ENCODE measurements at places on chromosomes 5 and 9.

GRCh38 chr5:55763746-55764420 lies 26.0 kb downstream of the DDX4 start:
- no peak for DNase-seq

- DNase-seq, result no peak
Measured at GRCh38 chr5:59158637-59159391, 575.9 kb downstream of the RAB3C start.

- no peak for DNase-seq
Measured at GRCh38 chr5:80959768-80960442, at the start of gene RASGRF2. Gene RASGRF2 (plus strand): TSS chr5:80960363. CDS start chr5:80960739, 376 bp downstream.

GRCh38 chr9:82524407-82524806 lies 535.8 kb downstream of the SPATA31D1 start:
- DNase-seq, result no peak

DNA sequence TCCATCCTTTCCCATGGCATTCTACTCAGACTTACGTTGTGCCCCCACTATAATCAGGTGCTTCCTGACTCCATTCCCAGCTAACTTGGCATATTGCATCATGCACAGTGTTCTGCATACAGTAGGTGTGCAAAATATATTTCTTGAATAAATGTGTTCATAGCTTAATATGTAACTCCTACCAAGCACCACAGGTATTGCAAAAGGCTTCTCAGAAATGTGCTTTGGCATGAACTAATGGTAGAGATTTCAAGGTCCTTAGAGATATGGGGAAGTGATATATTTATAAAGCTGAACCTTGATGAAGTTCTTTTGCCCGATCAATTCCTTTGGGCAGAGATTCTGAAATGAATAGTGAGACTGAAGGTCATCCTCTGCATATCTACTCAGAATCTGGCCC lies 220.4 kb downstream of the KCTD16 start:
- no peak for DNase-seq

DNA sequence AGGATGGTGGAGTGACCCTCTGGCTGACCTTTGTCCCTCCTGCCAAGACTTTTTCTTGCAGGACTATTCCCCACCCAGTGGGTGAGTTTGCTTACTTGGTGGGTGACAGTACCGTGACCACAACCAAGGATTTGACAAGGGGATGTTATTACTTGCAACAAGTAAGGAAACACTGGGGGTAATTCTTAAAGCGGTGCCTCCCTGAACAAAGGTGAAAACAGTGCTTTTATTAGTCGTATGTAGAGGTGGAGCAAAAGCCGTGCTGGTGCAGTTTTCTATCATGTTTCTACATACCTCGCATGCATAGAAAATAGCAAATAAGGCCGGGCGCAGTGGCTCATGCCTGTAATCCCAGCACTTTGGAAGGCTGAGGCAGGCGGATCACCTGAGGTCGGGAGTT lies 41.0 kb upstream of the KDM4C start:
- DNase-seq, result no peak

DNA sequence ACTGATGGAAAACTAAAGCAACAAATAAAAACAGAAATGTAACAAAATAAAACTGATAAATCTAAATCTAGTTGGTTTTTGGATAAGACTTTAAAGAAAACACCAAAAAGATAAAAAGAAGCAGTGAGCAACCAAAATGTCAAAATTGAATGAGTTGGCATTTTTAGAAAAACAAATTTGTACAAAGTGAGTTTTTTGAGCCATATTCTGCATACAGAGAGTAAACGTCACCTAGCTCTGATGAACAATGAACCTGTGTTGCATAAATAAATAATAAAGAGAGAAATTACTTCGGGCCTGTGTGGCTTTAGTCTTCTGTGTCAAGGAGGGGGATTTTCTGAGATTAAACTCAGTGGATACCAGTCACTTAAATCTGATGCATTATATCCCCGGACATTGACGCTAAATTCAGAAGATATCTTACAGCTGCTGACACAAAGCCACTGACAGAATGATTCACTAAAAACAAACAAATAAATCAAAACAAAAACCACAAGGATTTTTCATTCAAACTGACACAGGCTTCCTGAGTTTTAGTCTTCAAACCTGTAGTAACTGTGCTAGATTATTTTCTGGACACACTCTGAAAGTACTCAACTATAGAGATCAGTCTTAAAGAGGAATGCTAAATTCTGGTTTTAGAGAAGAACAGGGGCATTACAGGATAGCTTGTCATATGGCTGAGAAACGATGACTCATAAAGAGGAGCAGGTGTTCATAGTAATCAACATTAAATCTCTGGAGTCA lies 403.5 kb upstream of the ST8SIA4 start:
- DNase-seq, result no peak

DNA sequence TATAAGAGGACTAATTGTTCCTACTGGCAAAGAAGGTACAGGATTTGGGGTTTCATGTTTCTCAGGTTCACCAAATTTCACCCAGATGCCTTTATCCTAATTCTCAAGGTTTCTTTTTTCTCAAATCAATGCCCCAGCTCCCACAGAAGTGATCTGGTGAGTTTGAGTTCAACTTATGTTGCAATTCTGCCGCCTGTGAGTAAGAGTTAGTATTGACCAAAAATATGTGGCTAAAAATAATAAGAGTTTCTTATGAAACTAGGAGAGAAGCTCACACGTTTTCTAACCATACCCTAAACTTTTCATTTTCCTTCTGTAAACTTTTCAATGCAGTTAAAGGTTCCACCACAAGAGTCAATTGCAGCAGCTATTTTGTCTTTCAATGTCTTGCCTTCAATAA lies 15.1 kb downstream of the SLCO6A1 start:
- DNase-seq, result no peak

- no peak for DNase-seq
Measured at GRCh38 chr5:24235946-24236345, 408.8 kb downstream of the CDH10 start.

DNA sequence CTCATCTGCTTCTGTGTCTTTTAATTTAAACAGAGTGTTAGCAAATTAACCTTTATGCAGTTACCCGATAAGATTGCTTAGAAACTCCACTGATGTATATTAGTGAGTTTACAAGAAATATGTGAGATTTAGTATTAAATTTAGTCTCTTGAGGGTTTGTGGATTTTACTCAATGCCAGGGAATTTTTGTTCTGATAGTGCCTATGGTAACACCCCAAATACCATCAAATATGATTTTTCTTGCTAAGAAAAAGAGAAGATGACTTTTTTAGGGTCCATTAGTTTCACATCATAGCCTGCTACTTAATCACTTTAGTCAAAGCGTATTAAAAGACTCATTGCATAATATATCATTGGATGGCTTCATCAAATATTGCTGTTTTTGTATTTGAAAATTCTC lies 224.9 kb downstream of the PCSK5 start:
- no peak for DNase-seq

DNA sequence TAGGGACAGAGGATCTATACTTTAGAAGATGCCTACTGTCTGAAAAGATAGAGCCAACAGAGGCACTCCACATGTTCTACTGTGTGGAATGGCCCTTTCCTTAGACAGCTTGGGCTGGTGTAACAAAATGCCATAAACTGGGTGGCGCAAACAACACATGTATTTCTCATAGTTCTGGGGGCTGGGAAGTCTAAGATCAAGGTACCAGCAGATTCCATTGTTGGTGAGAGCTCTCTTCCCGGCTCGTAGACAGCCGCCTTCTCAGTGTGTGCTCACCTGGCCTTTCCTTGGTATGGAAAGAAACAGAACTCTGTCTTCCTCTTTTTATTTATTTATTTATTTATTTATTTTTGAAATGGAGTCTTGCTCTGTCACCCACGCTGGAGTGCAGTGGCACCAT lies 70.9 kb downstream of the APTX start:
- DNase-seq, result no peak

- no peak for DNase-seq
Measured at GRCh38 chr5:171771856-171772255, 13.8 kb upstream of the SMIM23 start.

DNA sequence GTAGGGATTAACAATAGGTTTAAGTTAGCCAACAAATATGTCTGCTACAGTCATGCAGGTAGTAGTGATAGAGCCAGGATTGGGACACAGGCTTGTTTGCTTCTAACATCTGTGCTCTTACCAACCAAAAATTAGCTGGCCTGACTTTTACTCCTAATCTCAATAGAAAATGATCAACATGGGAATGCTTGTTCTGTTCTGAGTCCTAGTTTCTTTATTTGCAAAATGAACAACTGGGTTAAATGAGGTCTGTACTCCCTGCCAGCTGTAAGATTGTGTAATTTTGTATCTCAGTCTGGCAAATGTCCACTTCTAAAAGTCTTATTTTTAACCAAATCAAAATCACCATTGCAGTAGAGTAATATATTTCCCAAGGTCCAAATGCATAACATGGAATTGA lies 216.8 kb downstream of the NMUR2 start:
- DNase-seq, result no peak

- peak; percentile 22 for DNase-seq
Measured at GRCh38 chr5:179731791-179732411, 721 bp upstream of the MAML1 start.

DNA sequence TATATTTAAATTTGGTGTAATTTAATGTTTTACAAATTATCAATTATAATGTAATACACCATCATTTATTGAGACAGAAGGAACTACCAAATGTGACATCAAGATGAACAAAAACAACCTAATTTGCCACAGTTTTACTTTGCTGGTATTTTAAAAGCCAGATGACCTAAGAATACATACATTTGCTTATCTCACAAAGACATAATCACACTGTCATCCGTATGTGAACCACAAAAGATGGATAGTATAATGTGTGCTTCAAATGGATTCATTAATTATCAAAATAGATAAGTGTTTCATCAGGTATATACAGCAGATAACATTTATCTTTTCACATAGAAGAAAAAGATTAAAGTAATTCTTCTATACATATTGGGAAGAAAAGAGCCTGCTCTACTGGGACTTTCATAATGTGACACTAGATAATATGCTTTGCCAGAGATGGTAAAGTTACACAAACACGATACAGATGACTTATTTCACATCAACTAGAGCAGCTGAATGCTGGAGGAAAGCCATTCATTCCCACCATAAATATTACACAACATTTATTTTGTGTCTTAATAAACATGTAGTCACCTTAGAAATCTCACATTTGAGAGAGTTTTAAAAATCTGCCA lies 278.5 kb downstream of the ISL1 start:
- DNase-seq, result no peak

DNA sequence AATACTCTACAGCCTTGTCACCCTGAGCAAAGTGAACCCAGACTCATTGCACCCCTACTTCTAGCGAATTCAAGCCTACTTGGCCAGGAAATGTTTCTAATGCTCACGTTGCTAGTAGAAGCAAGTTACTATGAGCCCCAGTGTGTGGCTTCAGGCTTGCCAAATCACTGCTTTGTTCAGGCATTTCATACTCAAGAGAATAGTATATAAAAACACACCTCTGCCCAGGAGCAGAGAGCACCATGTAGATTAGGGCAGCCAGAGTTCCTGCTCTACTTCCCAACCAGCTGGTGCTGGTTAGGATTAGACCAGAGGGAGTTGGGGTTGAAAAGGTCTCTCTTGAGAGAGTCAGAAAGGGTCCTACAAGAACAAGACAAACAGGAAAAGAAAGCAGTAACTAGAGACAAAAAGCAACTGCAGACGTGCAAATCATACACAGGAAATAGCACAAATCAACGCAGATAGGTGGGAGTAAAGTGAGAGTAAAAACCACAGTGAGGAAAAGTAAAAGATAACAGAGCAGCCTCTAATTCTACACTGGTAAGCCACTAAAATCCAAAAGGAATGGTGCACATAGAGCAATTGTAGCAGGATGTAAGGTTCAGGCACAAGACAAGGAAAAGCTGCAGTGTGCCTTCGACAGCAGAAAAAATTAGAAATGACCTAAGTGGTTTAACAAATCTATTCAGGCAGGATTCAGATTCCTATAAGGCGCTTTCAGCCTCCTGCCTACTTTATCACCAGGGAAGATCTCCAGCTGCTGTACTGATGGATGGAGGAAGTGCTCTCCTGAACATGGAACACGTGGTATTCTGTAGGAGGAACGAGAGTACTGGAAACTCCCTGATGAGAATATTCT lies 49.6 kb upstream of the KIF2A start:
- no peak for DNase-seq

GRCh38 chr9:126347093-126347492 lies 20.5 kb downstream of the MVB12B start:
- no peak for DNase-seq

DNA sequence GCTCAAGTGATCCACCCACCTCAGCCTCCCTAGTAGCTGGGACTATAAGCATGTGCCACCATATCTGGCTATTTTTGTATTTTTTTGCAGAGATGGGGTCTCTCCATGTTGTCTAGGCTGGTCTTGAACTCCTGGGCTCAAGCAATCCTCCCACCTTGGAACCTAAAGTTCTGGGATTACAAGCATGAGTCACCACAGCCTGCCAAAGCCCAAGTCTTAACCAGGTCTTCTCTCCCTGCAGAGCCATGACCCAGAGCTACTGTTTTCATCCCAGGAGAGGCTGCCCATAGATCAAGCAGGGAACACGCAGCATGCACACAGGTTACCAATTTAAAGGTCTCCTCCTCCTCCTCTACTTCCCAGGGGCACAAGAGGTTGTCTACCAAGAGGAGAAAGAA lies 29.7 kb downstream of the PCDHGC5 start:
- DNase-seq, result no peak

DNA sequence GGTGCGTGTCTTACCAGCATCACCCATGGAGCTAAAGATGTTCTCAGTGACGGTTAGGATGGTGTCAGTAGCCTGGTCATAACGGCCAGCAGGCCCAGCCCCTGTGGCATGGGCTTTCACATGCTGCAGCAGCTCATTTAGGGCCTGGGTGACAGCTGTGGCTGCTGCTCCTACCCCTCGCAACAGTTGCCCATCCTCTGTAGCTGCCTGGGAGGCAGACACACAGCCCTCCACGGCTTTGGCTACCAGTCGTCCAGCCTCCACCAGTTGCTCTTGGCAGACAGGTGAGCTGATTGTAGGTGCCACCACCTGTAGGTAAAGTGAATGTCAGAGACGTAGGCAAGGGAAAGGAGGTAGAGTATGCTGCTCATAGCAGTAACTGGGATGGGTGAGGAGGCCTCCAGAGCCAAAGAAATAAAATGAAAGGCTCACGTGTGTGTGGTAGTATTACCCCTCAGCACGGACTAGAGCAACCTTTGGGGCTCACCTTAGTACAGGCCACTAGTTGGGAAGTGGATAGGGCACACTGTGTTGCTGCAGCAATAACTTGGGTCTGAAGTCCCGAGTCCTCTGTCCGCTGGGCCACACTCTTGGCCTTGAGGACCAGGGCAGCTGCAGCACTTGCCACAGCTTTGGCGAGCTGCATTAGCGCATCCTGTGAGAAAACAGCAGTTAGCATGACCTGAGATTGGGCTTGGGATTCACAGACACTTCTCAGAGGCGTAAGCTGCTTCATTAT lies 14.7 kb downstream of the TLN1 start:
- DNase-seq, result no peak

- DNase-seq, result no peak
Measured at GRCh38 chr5:39080597-39081204, 6.5 kb upstream of the RICTOR start.

DNA sequence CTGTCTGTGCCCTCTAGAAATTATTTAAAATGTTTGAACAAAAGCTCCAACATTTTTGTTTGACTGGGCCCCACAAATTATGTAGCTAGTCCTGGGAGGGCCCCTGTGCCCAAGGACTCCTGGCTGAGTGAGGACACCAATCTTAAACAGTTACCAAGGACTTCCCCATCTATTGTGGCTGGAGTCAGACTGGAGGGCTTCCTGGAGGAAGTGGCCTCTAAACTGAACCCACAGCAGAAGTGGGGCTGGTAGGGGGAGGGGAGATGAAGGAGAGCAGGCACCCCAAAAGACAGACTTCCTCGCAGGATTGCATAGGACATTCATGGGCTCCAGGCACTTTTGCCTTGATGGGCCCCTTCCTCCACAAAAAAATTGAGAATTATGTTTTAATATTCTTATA lies 8.1 kb downstream of the ADAMTS13 start:
- no peak for DNase-seq

- no peak for DNase-seq
Measured at GRCh38 chr5:78467752-78468357, 107.4 kb downstream of the SCAMP1 start.

All from HS-27A (cell line).